ENCODE measurements at places on chromosomes 7 and 10. TPM values are rescaled to one million over a fixed set of nuclear protein-coding genes. Genes with fewer than 3 reads are reported as not detected.

Gene TBC1D12
- 11.1 TPM for total RNA-seq

DNA sequence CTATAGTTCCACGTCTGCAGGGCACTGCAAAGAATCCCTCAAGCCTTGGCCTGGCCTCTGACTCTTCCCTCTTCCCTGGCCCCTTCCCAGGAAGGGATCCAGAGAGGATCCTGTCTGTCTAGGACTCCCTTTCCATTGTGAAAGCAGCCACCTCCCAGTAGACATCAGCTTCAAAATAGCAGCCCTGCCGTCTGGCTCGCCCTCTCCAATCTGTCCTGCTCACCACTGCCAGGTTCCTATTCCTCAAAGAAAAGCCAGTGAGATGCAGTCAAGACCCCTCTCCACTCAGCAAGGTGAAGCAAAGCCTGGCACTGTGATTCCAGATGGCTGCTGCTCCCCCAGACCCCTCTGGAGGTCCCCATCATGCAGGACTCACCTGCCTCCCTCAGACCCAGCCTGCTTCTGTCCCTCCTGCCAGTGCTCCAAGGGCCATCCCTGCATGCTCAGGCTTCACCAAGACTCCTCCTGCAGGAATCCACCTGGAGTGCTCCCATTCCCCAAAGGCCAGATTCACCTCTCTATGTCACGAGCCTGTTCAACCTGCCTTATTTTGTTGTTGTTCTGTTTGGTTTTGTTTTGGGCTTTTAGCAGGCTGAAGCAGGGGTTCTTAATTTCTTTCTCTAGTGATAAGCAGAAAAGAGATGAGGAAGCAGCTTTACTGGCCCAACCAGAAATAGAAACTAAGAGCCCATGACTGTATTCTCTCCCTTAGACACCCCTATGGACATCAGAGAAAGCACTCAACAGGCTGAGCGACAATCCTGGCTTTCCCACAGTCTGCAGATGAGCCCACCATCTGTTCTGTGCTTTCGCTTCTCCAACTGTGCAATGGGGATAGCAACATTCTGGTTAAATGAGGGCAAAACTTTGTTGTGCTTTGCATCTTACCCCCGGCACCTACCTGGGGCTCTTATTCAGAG, 305.1 kb downstream of the GRID1 start:
- no peak overlapping the region for H3K4me3 ChIP-seq
- H3K27me3 ChIP-seq = no peaks in the 10 kb centered on the region
- no peaks in the 10 kb centered on the region for H3K4me1 ChIP-seq
- DNase-seq = no peak

Gene GPR85
- total RNA-seq = 2.9 TPM

- H3K4me1 ChIP-seq = no peaks in the 10 kb centered on the region
- H3K27ac ChIP-seq = no peak overlapping the region
- no peaks in the 10 kb centered on the region for H3K36me3 ChIP-seq
- no peak overlapping the region for H3K4me3 ChIP-seq
- no peak for DNase-seq
- no peaks in the 10 kb centered on the region for H3K27me3 ChIP-seq
These were observed 35.9 kb upstream of the FEZF1 start for GRCh38 chr7:122340427-122340826.

- no peak overlapping the region for H3K4me3 ChIP-seq
- no peak for DNase-seq
- H3K4me1 ChIP-seq = no peaks in the 10 kb centered on the region
- H3K27me3 ChIP-seq = no peaks in the 10 kb centered on the region
- no peak overlapping the region for H3K27ac ChIP-seq
These were observed 18.9 kb downstream of the APBB1IP start for GRCh38 chr10:26457088-26457487.

Gene EBLN1
- total RNA-seq = not detected

Gene ZNF425
- 1.4 TPM for total RNA-seq

- H3K27me3 ChIP-seq = no peaks in the 10 kb centered on the region
- peaks cover 79% of the 10 kb centered on the region for H3K4me1 ChIP-seq
- DNase-seq = no peak
- H3K27ac ChIP-seq = peak overlapping the region; percentile 24
- H3K4me3 ChIP-seq = no peak overlapping the region
These were observed 76.0 kb downstream of the GRK5 start for GRCh38 chr10:119283387-119283786.

- no peak for DNase-seq
- H3K27me3 ChIP-seq = no peaks in the 10 kb centered on the region
- H3K36me3 ChIP-seq = no peaks in the 10 kb centered on the region
- no peak overlapping the region for H3K27ac ChIP-seq
- no peak overlapping the region for H3K4me3 ChIP-seq
These were observed 98.5 kb upstream of the GNAI1 start for GRCh38 chr7:80036107-80036506.

Gene ITPRID1
- not detected for total RNA-seq

- no peaks in the 10 kb centered on the region for H3K27me3 ChIP-seq
- H3K36me3 ChIP-seq = no peaks in the 10 kb centered on the region
- no peak overlapping the region for H3K4me3 ChIP-seq
- H3K27ac ChIP-seq = no peak overlapping the region
These were observed 66.3 kb upstream of the ETV1 start for GRCh38 chr7:14055813-14056212.

- no peaks in the 10 kb centered on the region for H3K36me3 ChIP-seq
- H3K4me1 ChIP-seq = no peaks in the 10 kb centered on the region
- no peak for DNase-seq
- H3K4me3 ChIP-seq = no peak overlapping the region
- no peak overlapping the region for H3K27ac ChIP-seq
- H3K27me3 ChIP-seq = no peaks in the 10 kb centered on the region
These were observed 144.8 kb upstream of the ZNF804B start for GRCh38 chr7:88614736-88615135.

- peak overlapping the region; percentile 65 for H3K4me3 ChIP-seq
- H3K27me3 ChIP-seq = peaks cover 11% of the 10 kb centered on the region
- no peak overlapping the region for H3K27ac ChIP-seq
- peaks cover 10% of the 10 kb centered on the region for H3K4me1 ChIP-seq
- H3K36me3 ChIP-seq = no peaks in the 10 kb centered on the region
- peak; percentile 89 for DNase-seq
These were observed 28.5 kb downstream of the RET start for GRCh38 chr10:43105102-43105955.

DNA sequence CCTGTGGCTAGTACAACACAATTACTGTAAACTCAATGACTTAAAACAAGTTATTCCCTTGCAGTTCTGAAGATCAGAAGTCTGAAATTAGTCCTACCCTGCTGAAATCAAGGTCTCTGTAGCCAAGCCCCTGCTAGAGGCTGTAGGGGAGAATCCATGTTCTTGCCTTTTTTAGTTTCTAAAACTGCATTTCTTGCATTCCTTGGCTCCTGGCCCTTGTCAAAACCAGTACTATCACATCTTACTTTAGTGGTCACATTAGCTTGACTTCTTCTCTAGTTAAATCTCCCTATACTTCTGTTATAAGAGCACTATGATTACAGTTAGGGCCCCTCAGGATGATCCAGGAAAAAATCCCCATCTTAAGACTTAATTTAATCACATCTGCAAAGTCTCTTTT, 567.0 kb downstream of the GFRA1 start:
- H3K4me1 ChIP-seq = no peaks in the 10 kb centered on the region
- no peak overlapping the region for H3K4me3 ChIP-seq
- DNase-seq = no peak
- H3K36me3 ChIP-seq = no peaks in the 10 kb centered on the region
- H3K27ac ChIP-seq = no peak overlapping the region
- H3K27me3 ChIP-seq = no peaks in the 10 kb centered on the region

DNA sequence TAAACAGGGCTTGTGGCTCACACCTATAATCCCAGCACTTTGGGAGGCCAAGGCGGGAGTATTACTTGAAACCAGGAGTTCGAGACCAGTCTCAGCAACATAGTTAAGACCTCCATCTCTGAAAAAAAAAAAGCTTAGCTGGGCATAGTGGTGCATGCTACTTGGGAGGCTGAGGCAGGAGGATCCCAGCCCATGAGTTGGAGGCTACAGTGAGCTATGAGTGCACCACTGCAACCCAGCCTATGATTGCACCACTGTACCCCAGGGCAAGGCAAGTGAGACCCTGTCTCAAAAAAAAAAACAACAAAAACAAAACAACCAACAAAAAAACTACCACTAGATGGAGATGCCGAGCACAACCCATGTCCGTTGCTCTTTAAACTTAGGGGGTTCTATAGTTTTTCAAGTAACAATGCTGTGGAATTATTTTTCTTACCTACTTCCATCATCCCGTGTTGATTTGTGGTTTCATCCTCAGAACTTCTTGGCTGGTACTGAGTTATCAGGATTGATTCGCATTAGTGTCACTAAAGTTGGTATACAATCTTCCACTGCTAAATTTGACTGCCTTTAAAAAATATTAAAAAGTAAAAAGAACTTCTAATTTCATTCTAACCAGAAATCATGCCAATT, 12.2 kb upstream of the REPIN1 start:
- no peak overlapping the region for H3K27ac ChIP-seq
- peaks cover 12% of the 10 kb centered on the region for H3K4me1 ChIP-seq
- H3K4me3 ChIP-seq = no peak overlapping the region
- no peaks in the 10 kb centered on the region for H3K27me3 ChIP-seq
- DNase-seq = peak; percentile 12

Gene NKX1-2
- not detected for total RNA-seq

- no peak overlapping the region for H3K27ac ChIP-seq
- no peaks in the 10 kb centered on the region for H3K4me1 ChIP-seq
- no peak for DNase-seq
- H3K4me3 ChIP-seq = no peak overlapping the region
- no peaks in the 10 kb centered on the region for H3K36me3 ChIP-seq
These were observed 110.7 kb upstream of the FZD8 start for GRCh38 chr10:35752469-35753461.

GRCh38 chr10:28903736-28904135, 226.4 kb downstream of the BAMBI start:
- no peaks in the 10 kb centered on the region for H3K36me3 ChIP-seq
- no peak for DNase-seq
- no peaks in the 10 kb centered on the region for H3K4me1 ChIP-seq

Gene TRPV5
- total RNA-seq = not detected

Gene MMD2
- not detected for total RNA-seq

DNA sequence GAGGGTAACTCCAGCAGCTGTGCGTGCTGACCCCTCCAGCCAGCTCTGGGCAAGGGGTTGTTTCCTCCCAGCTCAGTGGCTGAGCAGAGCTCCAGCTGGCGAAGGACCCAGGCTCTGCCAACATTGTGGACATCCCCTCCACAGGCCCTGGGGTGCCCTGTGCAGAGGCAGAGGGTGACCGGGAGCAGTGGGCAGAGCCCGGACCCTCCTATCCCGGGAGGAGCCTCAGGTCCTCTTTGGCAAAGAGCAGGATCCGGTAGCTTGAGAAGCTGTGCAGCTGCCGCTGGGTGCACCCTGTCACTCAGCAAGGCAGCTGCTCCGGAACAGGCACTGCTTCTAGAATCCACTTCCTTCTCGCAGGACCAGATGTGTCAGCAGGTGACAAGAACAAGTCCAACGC, 175.9 kb downstream of the EBF3 start:
- H3K27ac ChIP-seq = no peak overlapping the region
- no peaks in the 10 kb centered on the region for H3K4me1 ChIP-seq
- H3K27me3 ChIP-seq = no peaks in the 10 kb centered on the region
- no peak overlapping the region for H3K4me3 ChIP-seq

DNA sequence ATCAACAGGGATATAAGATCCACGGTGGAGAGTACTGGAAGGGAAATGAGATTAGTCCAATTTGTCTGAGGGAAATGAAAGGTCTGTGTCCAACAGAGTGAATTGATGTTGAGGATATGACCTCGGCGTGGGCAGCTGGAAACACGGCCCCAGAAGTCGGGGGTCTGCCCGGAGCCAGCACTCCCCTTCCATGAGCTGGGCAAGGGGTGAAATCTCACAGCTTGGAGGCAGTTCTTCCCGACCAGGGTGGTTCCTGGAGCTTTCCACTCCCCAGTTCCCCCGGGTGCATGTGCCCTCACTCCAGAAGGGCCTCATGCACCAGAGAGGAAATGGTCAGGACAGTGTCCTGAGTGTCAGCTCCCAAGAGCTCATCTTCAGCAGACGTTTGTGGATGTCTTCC, 264.7 kb upstream of the PPP2R2D start:
- no peaks in the 10 kb centered on the region for H3K4me1 ChIP-seq
- no peak for DNase-seq
- H3K36me3 ChIP-seq = no peaks in the 10 kb centered on the region

- peak overlapping the region; percentile 15 for H3K27ac ChIP-seq
- H3K36me3 ChIP-seq = no peaks in the 10 kb centered on the region
- no peak overlapping the region for H3K4me3 ChIP-seq
- H3K4me1 ChIP-seq = peaks cover 41% of the 10 kb centered on the region
- no peaks in the 10 kb centered on the region for H3K27me3 ChIP-seq
These were observed 40.1 kb downstream of the ELMO1 start for GRCh38 chr7:37408291-37409228.

GRCh38 chr10:128156999-128157755, 31.0 kb upstream of the MKI67 start:
- no peaks in the 10 kb centered on the region for H3K36me3 ChIP-seq
- H3K4me1 ChIP-seq = no peaks in the 10 kb centered on the region
- no peak overlapping the region for H3K27ac ChIP-seq
- peaks cover 19% of the 10 kb centered on the region for H3K27me3 ChIP-seq

Gene ATRNL1
- total RNA-seq = 0.93 TPM

GRCh38 chr10:69043931-69044531, 43.9 kb upstream of the SRGN start:
- DNase-seq = no peak
- H3K27me3 ChIP-seq = no peaks in the 10 kb centered on the region
- peak overlapping the region; percentile 77 for H3K27ac ChIP-seq

- H3K4me3 ChIP-seq = no peak overlapping the region
- DNase-seq = no peak
- H3K4me1 ChIP-seq = peaks cover 47% of the 10 kb centered on the region
- no peaks in the 10 kb centered on the region for H3K27me3 ChIP-seq
- peak overlapping the region; percentile 99 for H3K27ac ChIP-seq
These were observed 27.7 kb upstream of the AP5Z1 start for GRCh38 chr7:4747746-4748145.

Gene DPP6
- total RNA-seq = 1.6 TPM

- H3K27me3 ChIP-seq = no peaks in the 10 kb centered on the region
- H3K36me3 ChIP-seq = no peaks in the 10 kb centered on the region
- no peak overlapping the region for H3K27ac ChIP-seq
- H3K4me3 ChIP-seq = no peak overlapping the region
- peaks cover 6% of the 10 kb centered on the region for H3K4me1 ChIP-seq
These were observed 509.5 kb downstream of the PLXNA4 start for GRCh38 chr7:132066761-132067171.

GRCh38 chr7:27745064-27745583, 5.2 kb downstream of the TAX1BP1 start:
- H3K27me3 ChIP-seq = no peaks in the 10 kb centered on the region
- no peak overlapping the region for H3K27ac ChIP-seq
- H3K36me3 ChIP-seq = peaks cover 17% of the 10 kb centered on the region
- peaks cover 44% of the 10 kb centered on the region for H3K4me1 ChIP-seq
- no peak overlapping the region for H3K4me3 ChIP-seq

GRCh38 chr10:6383096-6383812, 180.5 kb downstream of the PFKFB3 start:
- H3K4me3 ChIP-seq = peak overlapping the region; percentile 4
- H3K4me1 ChIP-seq = peaks cover 24% of the 10 kb centered on the region
- no peak for DNase-seq
- H3K36me3 ChIP-seq = no peaks in the 10 kb centered on the region

Gene TMEM270
- total RNA-seq = not detected

All from upper lobe of right lung (tissue), 1 donor.